T-helper 9 cell (primary cell): ENCODE measurements at places on chromosomes 2 and 18.

DNA sequence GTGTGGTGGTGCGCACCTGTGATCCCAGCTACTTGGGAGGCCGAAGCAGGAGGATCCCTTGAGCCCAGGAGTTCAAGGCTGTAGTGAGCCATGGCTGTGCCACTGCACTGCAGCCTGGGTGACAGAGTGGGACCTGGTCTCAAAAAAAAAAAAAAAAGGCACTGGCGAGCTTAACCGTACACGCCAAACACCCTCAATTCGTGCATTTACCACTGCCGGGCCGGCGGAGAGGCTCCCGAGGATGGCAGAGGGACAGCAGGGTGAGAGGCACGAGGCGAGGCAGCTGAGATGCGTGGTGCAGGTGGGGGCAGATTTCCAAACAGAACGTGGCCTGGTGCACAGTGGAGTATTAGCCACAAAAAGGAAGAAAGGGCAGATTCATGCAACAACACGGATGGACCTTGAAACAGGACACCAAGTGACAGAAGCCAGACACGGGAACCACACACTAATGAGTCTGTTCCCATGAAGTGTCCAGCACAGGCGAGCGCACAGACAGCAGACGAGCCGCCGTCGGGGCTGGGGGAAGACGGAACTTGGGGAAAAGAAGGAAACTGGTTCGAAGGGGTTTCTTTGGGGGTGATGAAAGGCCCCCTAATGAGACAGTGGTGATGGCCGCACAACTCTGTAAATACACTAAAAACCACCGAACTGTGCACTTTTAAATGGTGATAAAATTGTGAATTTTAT, 27.4 kb downstream of the SLC66A2 start:
- no peak for DNase-seq

GRCh38 chr2:12412898-12413305, 303.8 kb upstream of the TRIB2 start:
- DNase-seq, result no peak

DNA sequence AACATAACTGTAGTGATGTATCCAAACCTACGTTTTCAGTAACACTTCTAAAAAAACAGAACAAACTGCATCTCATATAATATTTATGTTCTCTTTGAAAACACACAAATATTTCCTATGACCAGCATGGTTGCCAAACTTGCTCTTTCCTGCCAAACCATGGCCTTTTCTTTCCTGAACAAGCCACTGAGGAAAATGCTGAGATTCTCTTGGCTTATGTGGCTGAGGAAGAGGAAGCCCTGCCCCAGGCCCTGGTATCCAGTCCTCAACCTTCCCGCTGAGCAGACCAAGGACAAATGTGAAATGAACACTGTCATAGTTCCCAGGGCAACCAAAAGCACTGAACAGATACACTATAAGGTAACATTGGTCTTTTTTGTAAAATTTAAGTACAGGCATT, 35.9 kb upstream of the NARS1 start:
- no peak for DNase-seq

GRCh38 chr2:95225658-95226057, 18.3 kb downstream of the ZNF892 start:
- DNase-seq, result no peak

- DNase-seq, result no peak
These were observed 356.2 kb downstream of the GPD2 start for GRCh38 chr2:156792242-156792840.

GRCh38 chr2:43034921-43035320, 191.5 kb downstream of the ZFP36L2 start:
- no peak for DNase-seq

DNA sequence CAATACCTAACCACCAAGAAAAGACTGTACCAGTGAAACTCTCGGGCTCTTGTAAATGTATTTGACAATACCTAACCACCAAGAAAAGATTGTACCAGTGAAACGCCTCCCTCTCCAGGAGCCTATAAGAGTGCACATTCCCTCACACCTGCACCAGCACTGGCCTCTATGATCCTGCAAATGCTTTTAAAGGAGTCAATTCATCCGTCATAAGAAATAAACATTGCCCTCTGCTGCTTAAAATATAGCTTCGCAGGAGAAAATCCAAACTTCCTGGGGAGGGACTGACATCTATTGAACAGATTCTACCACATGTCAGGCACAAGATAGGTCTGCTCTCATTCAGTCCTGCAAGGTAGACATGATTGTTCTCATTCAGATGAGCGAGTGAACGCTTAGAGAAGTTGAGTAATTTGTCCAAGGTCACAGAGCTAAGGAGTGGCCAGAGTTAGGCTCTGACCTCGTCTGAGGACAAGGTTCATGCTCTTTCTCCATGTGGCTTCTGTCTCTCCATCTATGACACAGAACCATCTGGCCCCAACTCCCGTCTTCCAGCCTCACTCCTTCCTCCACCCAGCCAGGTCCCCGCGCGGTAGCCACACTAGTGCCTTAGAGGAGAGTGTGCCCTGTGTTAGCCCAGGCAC, 38.7 kb downstream of the MCFD2 start:
- no peak for DNase-seq
